ENCODE measurements at places on chromosomes 2 and 18.

GRCh38 chr18:6210349-6211173 lies 204.2 kb downstream of the L3MBTL4 start:
- no peak for DNase-seq

DNA sequence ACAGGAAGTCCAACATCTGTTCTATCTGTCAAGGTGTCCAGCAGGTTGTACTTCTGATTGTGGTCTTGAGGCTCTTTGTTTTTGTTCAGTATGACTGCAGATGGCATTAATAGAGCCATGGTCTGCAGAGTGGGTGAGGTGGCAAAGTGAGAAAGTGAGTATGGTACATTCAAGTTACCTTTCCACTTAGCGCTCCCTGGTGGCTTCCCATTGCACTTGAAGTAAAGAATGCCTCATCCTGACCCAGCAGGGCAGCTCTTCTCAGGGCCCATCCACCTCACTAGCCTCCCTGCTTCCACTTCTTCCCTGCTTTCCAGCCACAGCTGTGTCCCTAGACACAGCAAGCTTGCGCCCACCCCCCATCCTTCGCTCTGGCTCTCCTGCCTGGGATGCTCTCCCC lies 148.0 kb upstream of the ALPP start:
- no peak for DNase-seq

DNA sequence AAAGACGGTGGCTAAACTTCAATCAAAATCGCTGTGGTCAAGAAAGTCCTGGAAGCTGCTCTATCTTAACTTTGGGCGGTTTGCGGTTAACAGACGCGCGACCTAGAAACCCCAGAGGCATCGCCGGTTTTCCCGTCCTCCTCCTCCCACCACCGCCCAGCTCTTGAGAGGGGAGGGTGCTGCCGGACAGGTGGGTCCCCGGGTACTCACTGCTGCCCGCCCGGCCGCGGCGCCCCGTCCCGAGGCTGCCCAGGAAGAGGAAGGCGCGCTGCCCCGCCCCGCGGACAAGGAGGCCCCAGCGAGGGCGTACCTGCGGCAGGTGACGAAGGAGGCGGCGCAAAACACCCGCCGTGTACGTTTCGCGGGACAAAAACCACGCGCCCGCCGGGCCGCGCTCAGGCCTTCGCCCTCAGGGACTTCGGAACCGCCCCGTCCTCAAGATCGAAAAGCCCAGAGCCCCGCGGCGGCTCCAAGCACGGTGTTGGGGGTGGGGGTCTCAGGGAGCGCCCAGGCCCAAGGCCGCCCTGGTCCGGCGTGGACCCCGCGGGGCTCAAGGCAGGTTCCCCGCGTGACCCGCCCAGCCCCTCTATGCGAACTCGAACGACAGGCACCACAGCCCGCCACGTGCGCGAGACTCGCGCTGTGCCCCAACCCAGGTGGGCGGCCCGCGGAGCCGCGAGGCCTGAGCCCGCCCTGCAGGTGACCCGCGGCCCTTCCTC lies at the start of gene SH3YL1:
TSS of gene SH3YL1 (minus strand) at position 259 of the 719 bp plus-strand sequence. CDS start at position 211, 48 bp downstream.
- peak; percentile 19 for DNase-seq

DNA sequence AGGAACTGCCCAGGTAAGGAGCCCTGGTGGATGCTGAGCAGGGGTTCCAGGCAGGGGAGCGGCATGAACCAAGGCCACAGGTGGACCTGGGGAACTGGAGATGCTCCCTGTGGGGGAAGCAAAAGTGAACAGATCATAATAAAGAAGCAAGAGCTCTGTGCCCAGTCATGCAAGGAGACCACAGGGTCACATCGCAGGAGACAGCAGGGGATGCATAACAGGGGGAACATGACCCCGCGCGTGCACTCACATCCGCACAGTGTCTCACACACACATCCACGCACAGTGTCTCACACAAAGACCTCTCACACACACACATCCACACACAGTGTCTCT lies 473.3 kb upstream of the HS6ST1 start:
- no peak for DNase-seq

DNA sequence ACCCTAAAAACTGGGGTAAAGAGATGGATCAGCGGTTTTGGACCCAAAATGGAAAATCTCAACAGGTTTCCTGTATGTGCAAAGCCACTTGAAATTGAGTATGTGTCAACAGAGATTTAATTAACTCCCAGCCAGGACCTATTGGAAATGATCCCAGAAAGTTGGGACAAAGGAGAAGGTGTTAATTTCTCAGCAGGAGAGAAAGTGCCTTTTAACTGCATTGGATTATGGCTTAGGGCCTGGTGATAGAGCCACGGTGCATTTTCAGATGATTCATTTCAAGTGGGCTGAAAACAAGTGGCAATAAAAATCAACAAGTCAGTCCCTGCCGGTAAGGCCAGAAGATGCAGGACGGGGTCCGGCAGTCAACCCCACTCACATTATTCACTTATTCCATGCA lies 80.2 kb upstream of the BCL11A start:
- no peak for DNase-seq

- DNase-seq, result no peak
Observed at GRCh38 chr2:236584521-236585384, 15.1 kb downstream of the ACKR3 start.

DNA sequence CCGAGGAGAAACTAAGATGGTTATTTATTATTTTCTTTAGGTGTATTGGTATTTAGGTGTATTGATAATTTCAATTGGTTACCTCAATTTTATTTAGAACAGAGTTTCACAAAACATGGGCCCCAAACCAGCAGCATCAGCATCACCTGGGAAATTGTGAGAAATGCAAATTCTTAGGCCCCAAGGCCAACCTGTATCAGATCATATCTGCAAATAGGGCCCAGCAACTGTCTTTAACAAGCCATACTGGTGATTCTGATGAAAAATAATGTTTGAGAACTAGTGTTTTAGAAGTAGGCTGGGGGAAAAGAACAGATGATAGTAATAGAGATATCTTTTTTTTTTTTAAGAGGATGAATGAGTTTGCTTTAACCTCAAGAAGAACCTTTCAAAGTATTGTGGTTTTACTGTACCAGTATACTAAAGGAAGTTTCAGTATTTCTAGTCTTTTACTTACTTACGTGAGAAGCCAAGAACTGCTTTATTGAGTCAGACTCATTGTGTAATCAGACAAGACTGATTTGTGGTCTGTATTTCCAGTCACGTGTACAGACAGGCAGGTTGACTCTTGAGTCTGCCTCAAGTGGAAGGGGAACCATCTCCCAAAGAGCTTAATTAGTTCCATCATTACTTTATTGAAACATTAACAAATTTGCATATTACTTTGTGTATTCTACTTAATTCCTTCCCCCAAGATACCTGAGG lies 60.4 kb upstream of the GAREM1 start:
- no peak for DNase-seq

DNA sequence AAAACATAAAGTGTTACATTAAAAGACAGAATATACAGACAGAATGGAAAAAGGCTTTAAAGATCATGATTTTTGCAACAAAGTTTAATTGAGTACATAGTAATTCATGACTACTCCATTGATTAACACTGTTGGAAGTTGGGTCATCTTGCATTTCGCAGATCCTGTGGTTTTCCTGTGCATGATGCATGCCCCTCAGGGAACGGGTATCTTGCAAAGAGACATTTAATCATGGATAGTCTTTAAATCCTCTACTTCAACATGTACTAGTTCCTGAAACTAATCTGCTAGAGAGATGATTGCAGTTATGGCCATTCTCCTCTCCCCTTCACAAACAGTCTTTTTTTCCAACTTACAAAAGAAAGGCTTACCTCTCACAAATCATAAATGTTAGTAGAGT lies 155.6 kb upstream of the DSEL start:
- no peak for DNase-seq

DNA sequence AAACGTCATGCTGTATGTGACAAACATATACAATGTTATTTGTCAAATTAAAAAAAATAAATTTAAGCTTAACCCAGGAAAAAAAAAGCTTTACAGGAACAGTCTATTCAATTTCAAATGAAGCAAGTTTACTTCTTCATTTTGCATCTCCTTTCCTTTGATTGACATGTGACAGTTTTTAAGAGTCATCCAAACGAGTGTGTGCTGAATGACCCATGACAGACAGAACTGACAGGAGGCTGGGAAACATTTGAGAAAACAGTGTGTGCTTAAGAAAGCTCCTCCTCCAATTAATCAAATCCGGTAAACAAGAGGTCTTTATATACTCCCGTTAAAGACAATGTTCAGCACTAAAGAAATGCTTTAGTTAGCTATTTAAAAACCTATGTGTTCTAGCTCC lies 177.7 kb downstream of the SRBD1 start:
- no peak for DNase-seq

GRCh38 chr2:217756375-217757107 lies 246.3 kb downstream of the TNS1 start:
- peak; percentile 65 for DNase-seq

DNA sequence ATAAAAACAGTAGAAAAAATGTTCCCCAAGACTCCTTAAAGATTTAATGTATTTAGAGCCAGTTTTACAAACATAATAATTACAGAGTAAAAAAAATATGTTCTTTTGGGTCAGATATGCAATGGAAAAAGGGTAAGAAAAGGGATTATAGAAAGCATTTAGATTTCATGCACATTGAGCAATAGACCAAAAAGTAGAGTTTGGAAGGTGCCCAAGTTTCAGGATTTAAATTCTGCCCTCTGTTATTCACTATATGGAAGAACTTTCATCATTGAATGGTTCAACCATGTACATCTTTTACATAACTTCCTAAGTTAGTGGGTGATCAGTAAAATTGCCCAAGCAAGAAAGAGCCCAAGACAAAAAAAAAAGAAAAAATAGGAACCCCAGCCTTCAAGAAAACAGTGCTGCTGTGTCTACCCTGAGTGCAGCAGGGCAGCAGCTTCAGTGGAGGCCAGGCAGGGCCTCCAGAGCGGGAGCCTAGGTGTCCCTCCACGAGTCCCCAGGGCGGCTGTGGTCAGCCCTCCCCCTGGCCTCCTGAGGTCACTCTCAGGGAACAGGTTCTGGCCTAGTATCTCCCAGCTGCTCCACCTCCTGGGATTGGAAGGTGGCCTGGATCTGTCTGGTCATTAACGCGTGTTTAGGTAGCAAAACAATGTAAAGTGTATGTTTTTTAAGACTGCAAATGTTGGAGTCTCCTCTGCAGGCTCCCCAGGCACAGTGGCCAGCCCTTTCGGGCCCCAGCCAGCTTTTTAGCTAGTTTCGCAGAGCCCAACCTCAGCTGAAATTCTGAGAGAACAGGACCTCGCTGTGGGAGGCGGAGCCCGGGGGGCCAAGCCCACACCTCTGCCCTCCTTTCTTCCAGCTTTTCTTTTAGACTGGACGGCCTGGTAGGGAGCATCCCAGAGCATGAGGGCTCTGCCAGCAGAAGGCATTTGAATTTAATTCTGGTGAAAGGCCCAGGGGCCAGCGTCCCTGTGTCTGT lies 77.3 kb downstream of the TEX51 start:
- no peak for DNase-seq

- DNase-seq, result no peak
Observed at GRCh38 chr2:105954891-105955290, 210.2 kb downstream of the NCK2 start.

All from stimulated activated CD4-positive, alpha-beta T cell treated with anti-CD3 and anti-CD28 coated beads, TNF-alpha, amount 100 ng/mL, for 1 hour (primary cell).